CD14-positive monocyte (primary cell): ENCODE measurements at places on chromosomes 5 and 9.
A peak's percentile ranks its signal among the peaks of the same experiment; 100 is the strongest.

- DNase-seq: no peak
These were observed 1.5 kb downstream of the FAM170A start for GRCh38 chr5:119630752-119631440.

DNA sequence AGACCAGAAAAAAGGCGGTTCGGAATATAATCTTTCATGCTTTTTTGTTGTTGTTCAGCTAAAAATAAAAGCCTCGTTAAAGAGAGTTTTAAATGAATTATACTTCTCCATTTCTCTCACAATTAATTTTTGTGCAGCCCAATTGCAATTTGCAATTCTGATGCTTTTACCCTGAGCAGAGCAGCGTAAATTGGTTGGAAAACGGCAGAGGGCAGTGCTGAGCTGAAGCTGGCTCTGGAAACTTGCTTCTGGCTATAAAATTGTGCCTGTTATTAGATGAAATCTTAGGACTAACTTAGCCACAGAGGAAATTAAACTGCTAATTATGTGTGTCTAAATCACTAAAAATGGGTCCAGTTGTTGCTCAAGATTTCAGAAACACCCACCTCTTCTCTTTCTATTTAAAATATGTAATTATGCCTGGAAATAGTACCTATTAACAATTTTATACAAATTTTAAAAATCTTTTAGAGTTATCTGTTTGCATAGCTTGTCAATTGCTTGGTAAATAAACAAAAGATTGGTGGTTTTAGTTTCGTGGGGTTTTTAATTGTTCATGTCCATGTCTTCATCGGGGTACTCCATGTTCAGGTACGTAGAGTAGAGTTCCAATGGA, 441.8 kb upstream of the TLE4 start:
- DNase-seq: peak; percentile 16

- no peak for DNase-seq
These were observed 1.2 kb downstream of the ZNF608 start for GRCh38 chr5:124745007-124745927.

DNA sequence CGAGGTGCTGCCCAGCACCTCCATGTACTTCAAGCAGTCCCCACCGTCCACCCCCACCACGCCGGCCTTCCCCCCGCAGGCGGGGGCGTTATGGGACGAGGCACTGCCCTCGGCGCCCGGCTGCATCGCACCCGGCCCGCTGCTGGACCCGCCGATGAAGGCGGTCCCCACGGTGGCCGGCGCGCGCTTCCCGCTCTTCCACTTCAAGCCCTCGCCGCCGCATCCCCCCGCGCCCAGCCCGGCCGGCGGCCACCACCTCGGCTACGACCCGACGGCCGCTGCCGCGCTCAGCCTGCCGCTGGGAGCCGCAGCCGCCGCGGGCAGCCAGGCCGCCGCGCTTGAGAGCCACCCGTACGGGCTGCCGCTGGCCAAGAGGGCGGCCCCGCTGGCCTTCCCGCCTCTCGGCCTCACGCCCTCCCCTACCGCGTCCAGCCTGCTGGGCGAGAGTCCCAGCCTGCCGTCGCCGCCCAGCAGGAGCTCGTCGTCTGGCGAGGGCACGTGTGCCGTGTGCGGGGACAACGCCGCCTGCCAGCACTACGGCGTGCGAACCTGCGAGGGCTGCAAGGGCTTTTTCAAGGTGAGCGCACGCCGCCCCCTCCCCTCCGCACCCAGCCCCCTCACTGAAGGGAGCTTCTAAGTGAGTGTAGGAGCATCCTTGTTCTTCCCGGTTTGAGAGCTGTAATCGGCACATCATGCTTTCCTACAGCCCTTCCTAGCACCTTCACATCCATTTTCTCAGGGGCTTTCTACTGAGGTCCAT, 6.9 kb downstream of the NR4A3 start:
- DNase-seq: no peak

DNA sequence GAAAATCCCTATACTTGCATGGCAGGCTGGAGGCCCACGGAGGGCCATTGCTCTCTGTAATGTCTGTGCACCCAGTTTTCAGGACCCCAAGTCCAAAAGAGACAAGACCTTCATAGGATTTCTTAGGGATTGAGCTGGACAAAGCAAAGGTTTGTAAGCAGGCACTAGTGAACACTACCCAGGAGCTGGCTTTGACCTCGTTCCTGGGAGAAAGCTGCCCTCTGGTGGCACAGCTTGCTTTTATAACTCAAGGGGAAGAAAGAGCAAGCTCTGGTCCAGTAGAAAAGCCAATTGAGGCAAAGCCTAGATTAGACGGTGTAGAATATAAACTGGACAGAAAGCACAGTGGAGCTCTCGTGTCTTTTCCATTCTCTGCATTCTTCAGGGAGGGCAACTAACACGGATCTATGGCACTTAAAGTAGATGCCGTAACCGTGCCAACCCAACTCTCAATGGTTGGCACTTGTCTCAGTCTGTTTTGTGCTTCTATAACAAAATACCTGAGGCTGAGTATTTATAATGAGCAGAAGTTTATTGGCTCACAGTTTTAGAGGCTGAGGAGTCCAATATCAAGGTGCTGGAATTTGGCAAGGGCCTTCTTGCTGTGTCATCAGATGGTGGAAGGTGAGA, 7.9 kb downstream of the GABRP start:
- DNase-seq: no peak

- DNase-seq: no peak
These were observed 258.0 kb downstream of the EBF1 start for GRCh38 chr5:158841481-158842276.

DNA sequence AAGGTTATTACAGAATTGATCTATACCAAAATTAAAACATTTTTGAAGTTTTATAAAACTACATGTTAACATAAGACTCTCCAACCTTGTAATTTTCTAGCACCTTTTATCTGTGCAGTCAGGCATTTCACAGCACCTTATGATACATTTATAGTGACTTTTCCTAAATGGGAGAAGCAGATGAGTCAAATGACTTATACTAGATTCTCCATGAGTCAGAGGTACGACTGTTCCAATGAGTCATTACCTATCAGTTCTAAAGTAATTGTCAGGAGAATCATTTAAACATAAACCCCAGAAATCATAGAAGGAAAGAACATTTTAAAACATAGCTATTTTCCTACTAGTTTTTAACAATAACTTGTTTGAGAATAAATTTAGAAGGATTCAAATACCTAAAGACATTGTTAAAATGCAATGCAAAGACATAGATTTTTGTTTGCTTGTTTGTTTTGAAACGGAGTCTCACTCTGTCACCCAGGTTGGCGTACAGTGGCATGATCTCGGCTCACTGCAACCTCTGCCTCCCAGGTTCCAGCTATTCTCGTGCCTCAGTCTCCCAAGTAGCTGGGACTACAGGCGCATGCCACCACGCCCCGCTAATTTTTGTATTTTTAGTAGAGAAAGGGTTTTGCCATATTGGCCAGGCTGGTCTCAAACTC, 34.7 kb upstream of the DMXL1 start:
- DNase-seq: no peak

DNA sequence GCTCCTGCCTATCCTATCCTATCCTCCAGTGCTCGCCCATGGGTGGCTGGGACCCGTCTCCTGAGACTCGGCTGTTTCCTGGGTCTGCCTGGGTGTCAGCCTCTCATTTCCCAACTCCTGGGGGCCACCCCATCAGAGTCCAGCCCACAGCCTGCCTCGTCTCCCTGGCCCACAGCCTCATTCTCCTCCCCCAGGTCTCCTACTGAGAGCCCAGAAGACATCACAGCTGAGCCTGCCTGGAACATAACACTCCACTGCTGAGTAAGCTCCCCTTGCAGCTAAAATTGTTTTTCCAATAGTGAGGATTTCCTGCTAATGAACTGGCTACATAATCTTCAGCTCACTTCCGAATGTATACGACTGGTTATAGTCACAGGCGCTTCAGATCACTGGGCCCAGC, 95.3 kb downstream of the TTLL11 start:
- DNase-seq: no peak

GRCh38 chr5:176779537-176779936, 30.8 kb upstream of the UNC5A start:
- DNase-seq: no peak

DNA sequence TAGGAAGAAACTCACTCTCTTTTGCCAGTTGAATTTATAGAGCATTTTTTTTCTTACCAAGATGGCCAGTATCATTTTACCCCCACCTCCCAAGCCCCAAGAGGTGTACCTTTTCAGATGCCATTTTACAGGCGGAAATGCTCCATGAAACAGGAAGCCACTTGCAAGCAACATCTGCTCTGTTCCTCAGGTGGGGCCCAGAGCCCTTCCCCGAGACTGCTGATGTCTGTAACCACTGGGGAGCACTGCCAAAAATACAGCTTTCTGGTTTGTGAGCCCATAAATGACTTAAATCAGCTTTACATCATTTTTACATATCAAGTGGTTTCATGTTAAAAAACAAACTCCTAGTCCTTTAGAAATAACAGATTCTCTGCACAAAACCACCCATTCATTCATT, 42.9 kb upstream of the GARNL3 start:
- no peak for DNase-seq

- no peak for DNase-seq
These were observed 311.0 kb downstream of the AGTPBP1 start for GRCh38 chr9:85430659-85431338.

DNA sequence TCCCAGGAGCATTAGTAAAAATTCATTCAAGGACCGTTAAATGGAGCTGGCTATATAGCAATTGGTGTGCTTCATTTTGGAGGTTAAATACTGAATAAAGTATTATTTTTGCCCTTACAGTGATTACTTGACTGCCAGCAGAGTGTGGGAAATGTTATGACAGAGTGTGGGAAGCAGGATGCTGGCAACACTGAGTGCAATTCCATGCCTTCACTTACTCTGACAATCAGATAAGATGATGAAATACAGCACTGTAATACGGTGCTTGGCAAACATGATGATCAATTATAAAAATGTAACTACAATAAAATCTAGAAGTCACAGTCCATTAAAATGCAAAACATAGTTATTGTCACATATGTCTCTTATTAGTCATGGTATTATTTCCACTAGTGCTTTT, 651.3 kb downstream of the PTPRD start:
- no peak for DNase-seq

DNA sequence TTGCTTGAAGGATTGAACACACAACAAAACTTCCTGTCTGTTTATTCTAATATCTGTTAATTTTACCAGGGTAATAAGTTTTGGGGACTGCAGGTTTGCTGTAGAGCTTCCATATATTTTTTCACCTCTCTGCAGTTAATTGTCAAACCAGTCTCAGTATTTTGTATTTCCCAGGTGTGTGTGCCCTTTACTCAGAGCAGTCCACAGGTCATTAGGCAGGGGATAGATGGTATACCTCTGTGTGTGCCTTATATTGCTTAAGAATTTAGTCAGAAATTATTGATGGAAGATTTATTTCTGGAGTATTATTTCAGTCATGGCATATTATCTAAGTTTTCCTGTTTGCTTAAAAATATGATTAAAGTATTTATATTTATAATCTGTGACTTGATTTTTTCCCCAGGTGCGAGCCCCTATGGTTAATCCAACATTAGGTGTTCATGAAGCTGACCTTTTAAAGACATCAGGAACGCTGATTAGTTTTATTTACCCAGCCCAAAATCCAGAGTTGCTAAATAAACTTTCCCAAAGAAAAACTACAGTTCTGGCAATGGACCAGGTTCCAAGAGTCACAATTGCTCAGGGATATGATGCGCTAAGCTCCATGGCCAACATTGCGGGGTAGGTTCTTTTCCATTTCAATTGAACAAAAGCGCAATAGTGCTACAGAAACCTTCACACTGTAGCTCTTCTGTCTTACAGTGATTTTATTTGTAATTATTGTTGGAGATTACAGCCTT, 12.6 kb downstream of the NNT start:
- no peak for DNase-seq

DNA sequence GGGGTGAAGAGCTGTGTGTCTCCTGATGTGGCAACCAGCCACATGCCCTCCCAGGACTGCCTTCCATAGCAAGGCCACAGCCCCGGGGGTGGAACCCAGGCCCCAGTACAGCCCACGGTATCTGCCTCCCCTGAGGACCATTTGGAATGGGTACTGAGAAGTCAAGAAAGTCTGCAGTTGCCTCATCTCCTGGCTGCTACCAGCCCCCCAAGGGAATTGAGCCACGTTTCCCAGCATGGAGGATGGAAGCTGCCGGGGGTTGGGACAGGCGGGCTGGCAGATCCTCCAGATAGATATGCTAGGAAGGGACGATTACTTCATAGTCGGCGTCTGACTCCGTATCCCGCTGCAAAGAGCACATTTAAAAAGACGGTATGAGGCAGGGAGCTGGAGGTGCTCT, 5.5 kb upstream of the DMRT2 start:
- no peak for DNase-seq
